ENCODE measurements at places on chromosomes 4 and X. TPM values are rescaled to one million over a fixed set of nuclear protein-coding genes. Genes with fewer than 3 reads are reported as not detected.

- no peaks in the 10 kb centered on the region for H3K36me3 ChIP-seq
- no peak for DNase-seq
- no peaks in the 10 kb centered on the region for H3K27me3 ChIP-seq
- peaks cover 18% of the 10 kb centered on the region for H3K4me1 ChIP-seq
- H3K4me3 ChIP-seq = no peak overlapping the region
Observed at GRCh38 chr4:151323667-151324066, 1.7 kb downstream of the SH3D19 start.

GRCh38 chr4:175509320-175509719 lies 302.7 kb downstream of the GPM6A start:
- H3K27ac ChIP-seq = no peak overlapping the region
- no peak overlapping the region for H3K4me3 ChIP-seq
- H3K36me3 ChIP-seq = no peaks in the 10 kb centered on the region
- no peaks in the 10 kb centered on the region for H3K4me1 ChIP-seq
- peak; percentile 37 for DNase-seq
- H3K27me3 ChIP-seq = no peaks in the 10 kb centered on the region

- no peak for DNase-seq
- no peaks in the 10 kb centered on the region for H3K4me1 ChIP-seq
- H3K27me3 ChIP-seq = peaks cover 3% of the 10 kb centered on the region
- H3K4me3 ChIP-seq = no peak overlapping the region
- no peak overlapping the region for H3K27ac ChIP-seq
- H3K36me3 ChIP-seq = no peaks in the 10 kb centered on the region
Observed at GRCh38 chrX:9857575-9858474, 71.6 kb downstream of the SHROOM2 start.

DNA sequence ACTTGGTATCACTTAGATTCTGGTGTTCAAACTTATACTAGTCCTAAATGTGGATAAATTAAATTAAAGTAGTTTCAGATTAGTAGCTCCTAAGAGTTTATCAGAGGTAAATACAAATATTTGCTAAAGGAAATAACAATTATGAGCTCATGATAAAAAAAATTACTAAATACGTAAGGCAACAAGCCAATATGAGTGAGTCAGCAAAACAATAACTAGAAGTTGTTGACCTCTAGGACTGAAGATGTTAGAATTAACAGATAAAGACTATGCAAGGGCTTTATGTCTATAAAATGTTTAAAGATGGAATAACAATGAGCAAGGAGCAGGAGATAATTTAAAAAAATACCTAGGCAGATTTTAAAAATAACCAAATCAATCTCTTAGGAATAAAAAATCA lies 195.8 kb downstream of the CLCN4 start:
- H3K4me3 ChIP-seq = no peak overlapping the region
- no peak overlapping the region for H3K27ac ChIP-seq
- H3K4me1 ChIP-seq = no peaks in the 10 kb centered on the region
- H3K36me3 ChIP-seq = no peaks in the 10 kb centered on the region

Gene PNMA6F
- not detected for total RNA-seq

Gene TLR10
- total RNA-seq = not detected

Gene MAGED4B
- 43.1 TPM for total RNA-seq

Gene CLNK
- total RNA-seq = not detected

All from SJCRH30 (cell line).